Cortex of kidney (tissue), 1 donor: ENCODE measurements at places on chromosomes 7 and 10.

- DNase-seq = no peak
Measured at GRCh38 chr10:124066781-124067714, 26.4 kb downstream of the CHST15 start.

GRCh38 chr10:5195727-5196374, 786 bp upstream of the AKR1C4 start:
- DNase-seq = no peak

DNA sequence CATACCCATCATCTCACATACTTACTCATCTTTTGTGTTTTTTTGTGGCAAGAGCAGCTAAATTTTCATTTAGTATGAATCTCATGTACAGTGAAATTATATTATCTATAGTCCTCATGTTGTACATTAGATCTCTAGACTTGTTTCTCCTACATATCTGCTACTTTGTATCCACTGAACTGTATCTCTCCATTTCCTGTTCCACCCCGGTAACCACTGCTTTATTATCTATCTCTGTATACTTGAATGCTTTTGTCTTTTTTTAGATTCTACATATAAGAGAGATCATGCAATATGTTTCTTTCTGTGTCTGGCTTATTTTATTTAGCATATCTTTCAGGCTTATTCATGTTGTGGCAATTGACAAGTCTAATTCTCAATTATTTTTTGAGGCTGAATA, 125.1 kb downstream of the ANKRD7 start:
- DNase-seq = no peak

DNA sequence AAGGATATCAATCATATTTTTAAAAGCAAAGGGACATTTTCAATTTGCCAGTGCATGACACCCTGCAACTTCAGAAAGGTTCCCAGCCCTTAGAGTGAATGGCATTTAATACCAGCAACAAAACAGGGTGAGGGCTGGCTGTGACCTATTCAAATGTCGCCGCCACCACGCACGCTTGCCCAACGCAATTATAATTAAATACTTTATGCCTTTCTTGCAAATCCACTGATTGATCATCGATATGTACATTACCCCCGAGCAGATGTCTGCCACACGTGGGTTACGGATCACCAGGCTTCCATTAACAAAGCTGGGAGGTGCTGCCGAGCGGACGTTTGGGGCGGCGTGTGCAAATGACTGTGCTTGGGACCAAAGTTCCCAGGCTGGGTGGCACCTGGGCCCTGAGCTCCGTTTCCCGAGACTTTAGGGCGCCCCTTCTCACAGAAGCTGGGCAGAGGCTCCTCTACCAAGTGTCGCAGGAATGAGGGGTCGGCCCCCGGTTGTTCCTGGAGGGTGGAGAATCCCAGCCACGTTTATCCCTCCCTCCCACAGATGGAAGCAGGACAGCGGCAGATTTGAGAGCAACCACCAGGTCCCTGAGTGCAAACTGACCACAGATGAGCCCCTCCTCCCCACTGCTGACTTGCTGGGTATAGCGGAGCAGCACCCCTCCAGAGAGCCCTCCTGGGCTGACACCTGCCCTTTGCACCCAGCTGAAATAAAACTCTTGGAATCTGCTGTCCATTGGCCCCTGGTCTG, 3.9 kb downstream of the FOXL3 start:
- DNase-seq = no peak

DNA sequence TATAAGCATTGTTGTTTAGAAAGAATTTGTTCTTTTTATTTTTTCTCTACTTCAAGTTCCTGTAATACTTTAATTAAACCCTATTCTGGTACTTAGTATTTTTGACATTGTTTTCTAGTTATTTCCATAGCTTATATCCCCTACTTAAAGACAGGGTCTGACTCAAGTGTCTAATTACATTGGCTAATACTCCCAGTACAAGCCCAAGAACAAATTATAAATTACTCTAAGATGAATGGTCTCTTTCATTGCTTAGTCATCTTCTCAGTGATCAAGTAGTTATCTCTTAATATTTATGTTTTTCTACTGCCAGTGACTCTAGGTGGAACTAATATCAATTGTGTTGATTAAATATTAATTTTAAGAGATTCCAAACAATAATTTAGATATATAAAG, 21.6 kb downstream of the AHR start:
- DNase-seq = no peak
